ENCODE measurements at places on chromosomes 11 and 22. TPM values are rescaled to one million over a fixed set of nuclear protein-coding genes. Genes with fewer than 3 reads are reported as not detected.

GRCh38 chr22:44068422-44069191 lies 44.5 kb downstream of the PARVB start:
- no peak overlapping the region for H3K4me3 ChIP-seq
- no peaks in the 10 kb centered on the region for H3K4me1 ChIP-seq
- H3K27me3 ChIP-seq, result no peaks in the 10 kb centered on the region
- DNase-seq, result peak; percentile 48
- H3K27ac ChIP-seq, result no peak overlapping the region
- no peaks in the 10 kb centered on the region for H3K36me3 ChIP-seq

DNA sequence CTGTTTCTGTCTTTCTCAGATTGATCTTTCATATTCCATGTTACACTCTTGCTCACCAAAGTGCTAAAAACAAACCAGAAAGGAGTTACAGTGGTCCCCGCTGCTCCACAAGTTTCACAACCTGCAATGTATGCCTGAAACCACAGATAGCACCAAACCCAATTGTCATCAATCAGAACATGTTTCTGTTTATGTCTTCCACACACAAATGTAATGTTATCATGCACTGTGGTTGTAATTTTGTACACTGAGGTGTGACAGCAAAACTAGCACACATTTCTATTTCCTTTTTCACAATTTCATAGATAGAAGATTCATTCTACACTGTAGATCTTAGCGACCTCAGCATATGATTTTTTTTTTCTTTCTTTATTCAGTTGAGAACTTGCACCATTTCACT lies 1045.9 kb upstream of the RAG2 start:
- no peak overlapping the region for H3K4me3 ChIP-seq
- H3K27me3 ChIP-seq, result no peaks in the 10 kb centered on the region
- no peak overlapping the region for H3K27ac ChIP-seq
- no peaks in the 10 kb centered on the region for H3K36me3 ChIP-seq

GRCh38 chr22:23519442-23520157 lies 60.5 kb downstream of the IGLL1 start:
- no peak overlapping the region for H3K4me3 ChIP-seq
- no peaks in the 10 kb centered on the region for H3K36me3 ChIP-seq
- H3K27ac ChIP-seq, result no peak overlapping the region
- no peaks in the 10 kb centered on the region for H3K27me3 ChIP-seq
- DNase-seq, result peak; percentile 72
- H3K4me1 ChIP-seq, result peaks cover 13% of the 10 kb centered on the region

- no peak overlapping the region for H3K4me3 ChIP-seq
- DNase-seq, result no peak
- no peak overlapping the region for H3K27ac ChIP-seq
- no peaks in the 10 kb centered on the region for H3K27me3 ChIP-seq
- H3K36me3 ChIP-seq, result no peaks in the 10 kb centered on the region
- no peaks in the 10 kb centered on the region for H3K4me1 ChIP-seq
Measured at GRCh38 chr11:5131584-5132335, 6.4 kb downstream of the OR52A5 start.

- DNase-seq, result no peak
- H3K27me3 ChIP-seq, result no peaks in the 10 kb centered on the region
- H3K4me1 ChIP-seq, result no peaks in the 10 kb centered on the region
- no peak overlapping the region for H3K27ac ChIP-seq
Measured at GRCh38 chr22:31544481-31545480, 48.4 kb downstream of the SFI1 start.

GRCh38 chr11:64679846-64680245 lies 43.2 kb downstream of the NRXN2 start:
- H3K27ac ChIP-seq, result no peak overlapping the region
- H3K36me3 ChIP-seq, result no peaks in the 10 kb centered on the region
- H3K4me1 ChIP-seq, result peaks cover 13% of the 10 kb centered on the region
- no peak overlapping the region for H3K4me3 ChIP-seq

GRCh38 chr22:28344918-28345703 lies 334.5 kb downstream of the TTC28 start:
- no peak for DNase-seq
- H3K27me3 ChIP-seq, result no peaks in the 10 kb centered on the region

- H3K4me1 ChIP-seq, result peaks cover 36% of the 10 kb centered on the region
- H3K4me3 ChIP-seq, result peak overlapping the region; percentile 80
- H3K27ac ChIP-seq, result peak overlapping the region; percentile 92
Measured at GRCh38 chr11:101914341-101914737, 471 bp upstream of the CEP126 start.

GRCh38 chr11:46659908-46660307 lies 40.5 kb downstream of the ARHGAP1 start:
- H3K27me3 ChIP-seq, result no peaks in the 10 kb centered on the region
- DNase-seq, result no peak

The DEFB131B gene
- total RNA-seq, result not detected

The CHRDL2 gene
- not detected for total RNA-seq
